ENCODE measurements at places on chromosomes 3 and 15.

DNA sequence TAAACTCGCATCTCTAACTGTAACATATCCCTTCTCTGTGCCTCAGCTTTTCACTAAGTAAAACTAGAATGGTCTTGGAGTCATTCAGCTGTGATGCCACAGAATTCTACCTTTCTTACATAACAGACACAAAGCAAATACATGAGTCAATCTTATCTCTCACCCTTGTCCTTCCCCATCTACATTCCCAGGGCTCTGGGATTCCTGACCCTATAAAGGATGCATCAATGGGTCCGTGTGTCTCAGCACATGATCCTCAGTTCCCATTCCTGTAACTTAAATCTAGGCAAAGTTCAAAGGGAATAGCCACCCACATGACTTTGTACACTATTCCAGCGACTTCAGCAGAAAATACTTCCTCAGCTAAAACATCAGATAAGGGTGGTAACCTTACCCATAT is 11.8 kb upstream of the ARL8B start:
- no peak for DNase-seq

- DNase-seq = no peak
Observed at GRCh38 chr15:40787344-40787841, 17.6 kb downstream of the C15orf62 start.

GRCh38 chr15:58387130-58387529 is 44.7 kb upstream of the LIPC start:
- DNase-seq = no peak

DNA sequence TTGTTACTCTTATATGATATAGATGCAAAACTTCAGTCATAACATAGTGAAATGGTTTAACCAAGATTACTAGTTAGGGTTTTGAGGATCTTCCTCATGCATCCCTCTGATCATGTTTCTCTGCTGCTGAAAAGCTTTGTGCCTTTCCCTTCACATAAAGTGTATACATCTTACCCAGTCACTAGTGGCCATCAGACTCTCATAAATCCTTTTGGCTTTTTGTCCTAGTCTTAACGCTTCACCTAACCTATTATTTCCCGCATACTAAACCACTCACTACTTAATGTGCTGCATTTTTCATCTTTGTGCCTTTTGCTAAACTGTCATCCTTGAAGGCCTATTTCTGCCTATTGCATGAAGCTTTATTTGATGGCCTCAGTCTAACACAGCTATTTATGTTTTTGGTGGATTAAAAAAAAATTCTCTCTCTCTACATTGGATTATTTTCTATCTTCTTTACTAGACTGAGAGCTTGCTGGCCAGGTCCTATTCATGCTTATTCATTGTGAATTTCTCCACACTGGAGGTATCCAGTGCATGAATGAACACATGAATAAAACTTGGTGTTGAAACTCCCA is 717.6 kb upstream of the GOLIM4 start:
- no peak for DNase-seq

DNA sequence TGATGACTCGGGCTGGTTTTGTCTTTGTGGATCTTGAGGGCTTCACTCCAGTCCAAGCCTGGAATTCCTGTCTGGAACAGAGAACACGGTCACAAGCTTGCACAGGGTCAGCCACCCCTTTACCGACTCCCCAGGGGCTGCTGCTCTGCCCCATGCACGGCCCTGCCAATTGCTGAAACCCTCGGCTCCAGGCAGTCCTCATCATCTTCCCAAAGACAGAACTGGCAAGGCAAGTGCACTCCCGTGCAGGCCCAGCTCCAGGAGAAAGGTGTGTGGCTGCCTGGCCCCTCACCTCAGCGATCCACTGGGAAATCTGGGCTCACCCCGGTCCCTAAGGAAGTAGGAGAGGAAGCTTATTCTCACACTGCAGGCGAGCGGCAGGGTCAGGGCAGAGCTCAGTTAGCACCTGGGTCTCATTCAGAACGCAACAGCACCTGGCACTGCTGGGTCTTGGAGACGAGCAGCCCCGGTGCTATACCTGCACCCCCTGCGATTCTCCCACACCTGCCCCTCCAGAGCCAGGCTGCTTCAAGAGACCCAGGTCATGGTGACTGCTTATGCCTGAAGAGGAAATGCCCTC is 7.2 kb downstream of the MAP6D1 start:
- DNase-seq = no peak

GRCh38 chr3:16320711-16321110 is 55.7 kb downstream of the OXNAD1 start:
- DNase-seq = no peak

- DNase-seq = no peak
Observed at GRCh38 chr3:15284121-15284889, 48.1 kb downstream of the SH3BP5 start.

DNA sequence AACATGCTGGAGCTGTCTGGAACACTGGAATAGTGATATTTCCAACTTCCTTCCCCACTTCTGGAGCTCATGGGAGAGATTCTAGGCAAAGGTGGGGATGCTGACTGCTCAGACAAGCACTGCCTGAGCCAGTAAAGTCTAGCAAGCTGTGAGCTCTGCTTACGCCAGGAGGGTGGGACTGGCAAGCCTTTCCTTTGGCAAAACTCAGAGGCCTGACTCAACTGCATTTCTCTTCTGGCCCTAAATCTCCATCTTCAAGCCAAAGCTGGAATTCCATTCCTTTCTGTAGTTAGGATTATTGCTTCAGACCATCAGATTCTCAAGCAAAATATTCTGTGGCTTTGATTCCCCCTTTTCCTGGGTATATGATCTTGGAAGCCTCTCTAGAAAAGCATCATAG is 20.3 kb upstream of the EPB42 start:
- peak; percentile 78 for DNase-seq

DNA sequence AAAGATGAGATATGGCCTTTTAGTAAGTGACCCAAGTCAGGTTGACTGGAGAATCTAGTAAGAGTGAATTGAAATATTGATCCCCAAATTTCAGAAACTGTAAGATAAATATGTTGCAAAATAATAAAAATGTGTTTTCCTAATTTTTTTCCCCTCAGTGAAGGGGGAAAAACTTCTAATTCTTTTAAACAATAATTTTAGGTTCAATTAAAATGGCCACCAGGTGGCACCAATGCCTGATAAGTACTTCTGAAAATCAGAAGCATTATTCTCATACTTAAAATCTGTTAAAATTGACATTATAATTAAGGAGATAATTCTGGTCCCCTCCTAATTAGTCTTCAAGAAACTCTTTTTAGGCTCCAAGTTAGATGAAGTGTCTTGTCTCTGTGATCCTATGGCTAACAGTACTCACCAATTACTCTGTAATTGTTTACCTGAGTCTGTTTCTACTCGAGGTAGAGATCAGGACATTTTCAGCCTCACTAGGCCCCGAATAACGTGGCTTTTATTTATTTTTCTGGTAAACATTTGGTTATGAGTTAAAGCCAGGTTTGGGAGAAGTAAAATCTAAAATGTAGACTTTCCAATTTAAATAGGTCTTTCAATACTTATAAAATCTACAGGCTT is 52.6 kb downstream of the NMD3 start:
- no peak for DNase-seq

DNA sequence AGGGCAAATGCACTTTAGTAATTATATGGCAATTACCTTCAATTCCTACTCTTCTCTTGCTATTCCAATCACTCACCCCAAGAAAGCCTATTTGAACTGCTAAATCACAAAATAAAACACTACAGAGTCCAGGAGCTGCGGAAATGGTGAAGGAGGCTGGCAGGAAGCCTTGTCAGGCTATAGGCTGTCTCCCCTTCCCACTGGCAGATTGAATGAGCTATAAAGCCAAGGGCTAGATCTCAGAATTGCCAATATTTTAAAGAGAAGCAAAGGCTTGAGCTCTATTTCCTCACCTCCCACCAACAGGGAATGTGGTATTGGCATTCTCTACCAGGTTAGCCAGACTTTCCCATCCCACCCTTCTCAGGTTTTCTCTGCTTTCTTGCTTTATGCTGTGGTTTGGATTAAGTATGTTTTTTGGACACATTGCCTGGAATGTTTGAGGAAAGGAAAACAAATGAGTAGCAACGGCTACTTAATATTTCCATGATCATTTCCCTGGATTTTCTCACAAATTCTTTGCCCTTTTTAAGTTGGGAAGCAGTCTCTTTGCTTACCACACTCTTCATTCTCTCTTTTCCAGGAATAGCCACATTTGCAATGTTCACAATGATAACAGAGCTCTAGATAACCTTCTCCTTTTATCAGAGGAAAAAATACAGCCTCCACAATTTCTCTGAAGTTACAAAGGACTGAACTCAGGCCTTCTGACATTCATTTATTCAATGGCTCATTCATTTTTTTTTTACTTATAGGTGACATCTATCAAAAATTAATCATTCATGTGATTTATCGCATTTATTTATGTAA is 1125.4 kb downstream of the ROBO1 start:
- DNase-seq = no peak

- DNase-seq = no peak
Observed at GRCh38 chr15:100056411-100057072, 285.2 kb downstream of the ADAMTS17 start.

GRCh38 chr3:52773361-52774065 is 2.8 kb upstream of the NEK4 start:
- DNase-seq = peak; percentile 38

- no peak for DNase-seq
Observed at GRCh38 chr15:41620536-41621199, 39.5 kb upstream of the MGA start.

DNA sequence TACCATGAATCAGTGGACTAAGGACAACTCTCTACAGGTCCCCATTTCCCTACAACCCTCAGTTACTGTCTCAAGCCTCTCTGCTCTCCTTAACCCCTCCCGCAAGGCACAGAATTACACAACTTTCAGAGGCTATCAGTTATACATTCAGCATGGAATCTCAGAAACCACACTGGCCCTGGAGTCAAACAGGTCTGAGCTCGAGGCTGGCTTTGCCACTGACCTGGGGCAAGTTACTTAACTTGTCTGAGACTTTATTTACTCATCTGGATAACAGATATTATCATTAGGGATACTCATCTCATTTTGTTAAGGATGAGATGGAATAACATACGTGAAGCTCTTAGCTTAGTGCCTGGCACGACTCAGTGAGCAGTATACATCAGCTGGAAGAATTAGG is 95.2 kb downstream of the WDR76 start:
- DNase-seq = no peak

DNA sequence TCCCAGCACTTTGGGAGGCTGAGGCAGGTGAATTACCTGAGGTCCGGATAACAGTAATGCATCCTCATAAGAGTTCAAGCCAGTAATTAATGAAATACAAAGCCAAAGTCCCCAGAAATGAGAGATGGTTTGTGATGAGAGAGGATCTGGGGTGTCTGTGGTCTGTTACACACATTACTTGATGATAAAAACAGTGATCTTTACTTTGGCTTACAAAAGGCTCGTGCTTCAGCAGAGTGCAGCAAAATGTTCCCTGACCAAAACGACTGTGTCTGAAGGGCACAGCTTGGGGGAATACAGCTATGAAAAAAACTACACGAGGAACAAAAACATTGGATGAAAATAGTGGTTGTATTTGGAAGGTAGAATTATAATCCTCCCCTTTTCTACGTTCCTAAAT is 40.9 kb downstream of the CRTC3 start:
- DNase-seq = no peak

- no peak for DNase-seq
Observed at GRCh38 chr3:106215047-106215446, 346.2 kb upstream of the CBLB start.

GRCh38 chr3:145760036-145760435 is 400.9 kb downstream of the PLOD2 start:
- no peak for DNase-seq

DNA sequence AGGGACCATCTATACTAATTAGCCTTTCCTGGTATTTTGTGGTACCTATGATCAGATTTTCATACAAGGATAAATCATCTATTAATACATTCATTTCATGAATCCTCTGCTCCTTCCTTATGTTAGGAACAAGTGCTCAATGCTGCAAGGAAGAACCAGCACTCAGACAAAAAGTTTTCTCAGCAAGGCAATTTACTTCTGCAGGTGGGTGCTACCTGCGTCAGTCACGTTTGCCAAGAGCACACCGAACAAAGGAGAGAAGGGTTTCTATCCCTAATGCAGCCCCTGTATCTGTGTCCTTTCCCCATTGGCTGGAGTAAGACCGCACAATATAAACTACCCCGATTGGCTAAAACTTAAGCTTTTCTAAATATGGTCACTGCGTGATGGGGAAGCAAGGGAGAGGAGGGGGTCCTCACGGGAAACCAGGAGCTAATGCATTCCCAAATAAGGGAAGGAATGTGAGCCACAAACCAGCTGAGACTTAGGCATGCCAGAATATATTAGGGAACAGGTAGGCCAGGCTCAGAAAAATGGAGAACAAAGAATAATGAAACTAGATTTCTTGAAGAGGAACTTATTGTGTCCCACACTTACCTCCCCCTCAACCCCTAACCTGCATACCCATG is 76.5 kb downstream of the AQR start:
- DNase-seq = no peak

DNA sequence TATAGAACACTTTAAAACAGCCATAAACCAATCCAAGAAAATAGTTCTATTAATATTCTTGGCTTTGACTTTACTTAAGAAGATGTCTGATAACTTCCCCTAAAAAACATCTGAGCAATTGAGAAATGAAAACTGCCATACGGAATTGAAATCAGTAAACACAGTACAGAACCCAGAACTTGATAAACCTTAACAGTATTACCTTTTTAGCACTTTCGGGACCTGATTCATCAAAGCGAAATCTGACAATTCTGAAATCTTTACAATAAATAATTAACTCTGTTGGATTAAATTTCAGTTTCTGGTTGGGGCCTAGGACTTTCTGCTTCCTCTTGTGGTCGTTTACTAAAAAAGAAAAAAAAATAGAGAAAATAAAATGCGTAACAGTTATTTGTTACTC is 17.3 kb downstream of the MTMR10 start:
- DNase-seq = no peak

GRCh38 chr3:169327546-169328356 is 335.8 kb downstream of the MECOM start:
- DNase-seq = no peak

DNA sequence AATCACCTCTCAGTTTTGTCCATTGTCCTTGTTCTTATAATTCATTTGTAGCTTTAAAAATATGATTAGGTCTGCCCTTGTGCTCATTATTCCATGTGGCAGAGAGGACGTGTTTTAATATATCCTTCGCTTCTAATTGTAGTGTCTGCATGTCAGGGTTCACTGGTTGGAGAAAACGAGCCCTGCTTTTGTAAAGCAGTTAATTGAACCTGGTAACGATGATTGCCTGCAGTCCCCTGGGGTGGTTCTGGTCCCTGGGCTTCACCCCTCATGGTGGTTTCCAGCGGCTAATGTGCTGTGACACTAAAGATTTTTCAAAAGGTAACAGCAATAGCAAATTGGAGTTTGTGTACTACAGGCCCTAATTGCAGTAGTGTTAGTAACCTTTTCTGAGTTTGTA is 299.6 kb downstream of the CACNA2D3 start:
- no peak for DNase-seq

- no peak for DNase-seq
Observed at GRCh38 chr3:182921665-182922355, 58.5 kb downstream of the DCUN1D1 start.
